NCI-H2227 treated with DMSO at 0.1 percent for 48 hours (cell line): ENCODE measurements at places on chromosomes 12 and 14.

GRCh38 chr12:16166563-16167470 is 110.7 kb downstream of the SLC15A5 start:
- DNase-seq = no peak

DNA sequence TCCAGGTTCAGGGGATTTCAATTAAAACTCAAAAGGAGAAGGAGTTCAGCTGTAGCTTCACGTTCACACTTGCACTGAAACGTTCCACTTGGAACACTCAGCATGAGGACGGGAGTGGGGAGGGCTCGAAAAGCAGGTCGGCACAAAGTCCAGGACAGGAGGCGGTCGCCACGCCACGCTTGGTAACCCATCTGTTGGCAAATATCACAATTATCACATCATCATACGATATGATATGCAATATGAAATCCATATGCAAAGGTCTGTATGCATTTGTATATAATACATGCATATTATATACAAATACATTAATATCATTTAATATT is 17.2 kb downstream of the ADGRD1 start:
- DNase-seq = no peak

DNA sequence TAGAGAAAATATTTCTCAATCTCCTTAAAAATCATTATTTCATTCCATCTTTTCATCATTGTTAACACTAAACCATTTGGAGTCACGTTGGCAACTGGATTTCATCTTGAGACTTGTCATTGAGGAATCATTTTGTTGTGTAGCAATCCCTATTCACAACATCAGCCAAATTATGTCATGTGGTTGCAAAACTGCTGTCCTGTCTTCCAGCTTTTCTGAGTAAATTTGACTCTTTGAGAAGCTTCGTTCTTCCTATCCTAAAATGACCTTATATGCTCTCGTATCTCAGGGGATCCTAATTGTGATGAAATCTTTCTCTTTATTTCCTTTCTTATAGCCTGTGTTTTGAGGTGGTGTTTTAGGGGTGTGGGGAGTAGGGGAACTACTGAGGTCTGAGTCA is 30.6 kb upstream of the KICS2 start:
- no peak for DNase-seq

DNA sequence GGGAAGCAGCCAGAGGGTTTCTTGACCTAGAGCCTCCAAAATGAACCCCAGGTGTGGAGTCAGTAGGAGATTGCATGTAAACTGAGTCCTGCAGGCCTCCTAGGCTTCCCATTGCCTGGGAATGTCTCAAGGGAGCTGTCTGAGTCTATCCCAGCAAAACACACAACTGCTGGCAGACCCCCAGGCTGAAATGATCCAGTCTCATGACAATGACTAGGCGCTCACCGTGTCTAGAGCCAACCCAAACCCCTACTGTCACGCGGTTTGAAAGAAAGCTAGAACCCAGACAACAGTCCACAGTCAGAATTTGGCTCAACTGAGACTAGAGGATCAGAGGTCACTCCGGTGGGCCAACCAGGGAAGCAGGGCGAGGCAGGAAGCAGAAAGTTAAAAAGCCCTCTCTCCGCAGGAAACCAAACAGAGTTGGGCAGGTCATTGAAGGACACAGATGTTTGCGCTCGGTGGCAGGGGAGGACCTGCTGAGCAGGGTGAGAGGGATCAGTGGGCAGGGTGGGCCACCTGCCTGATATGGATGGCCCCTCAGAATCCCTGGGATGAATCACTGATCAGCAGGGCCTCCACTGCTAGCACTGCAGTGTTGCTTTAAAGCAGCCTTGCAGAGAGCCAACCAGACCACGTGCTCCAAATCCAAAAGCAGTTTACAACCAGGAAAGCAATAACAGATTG is 23.8 kb downstream of the ACTN1 start:
- DNase-seq = no peak

GRCh38 chr14:55897031-55897430 is 221.2 kb upstream of the PELI2 start:
- no peak for DNase-seq

- DNase-seq = no peak
Measured at GRCh38 chr12:123148223-123148622, 2.7 kb downstream of the PITPNM2 start.

DNA sequence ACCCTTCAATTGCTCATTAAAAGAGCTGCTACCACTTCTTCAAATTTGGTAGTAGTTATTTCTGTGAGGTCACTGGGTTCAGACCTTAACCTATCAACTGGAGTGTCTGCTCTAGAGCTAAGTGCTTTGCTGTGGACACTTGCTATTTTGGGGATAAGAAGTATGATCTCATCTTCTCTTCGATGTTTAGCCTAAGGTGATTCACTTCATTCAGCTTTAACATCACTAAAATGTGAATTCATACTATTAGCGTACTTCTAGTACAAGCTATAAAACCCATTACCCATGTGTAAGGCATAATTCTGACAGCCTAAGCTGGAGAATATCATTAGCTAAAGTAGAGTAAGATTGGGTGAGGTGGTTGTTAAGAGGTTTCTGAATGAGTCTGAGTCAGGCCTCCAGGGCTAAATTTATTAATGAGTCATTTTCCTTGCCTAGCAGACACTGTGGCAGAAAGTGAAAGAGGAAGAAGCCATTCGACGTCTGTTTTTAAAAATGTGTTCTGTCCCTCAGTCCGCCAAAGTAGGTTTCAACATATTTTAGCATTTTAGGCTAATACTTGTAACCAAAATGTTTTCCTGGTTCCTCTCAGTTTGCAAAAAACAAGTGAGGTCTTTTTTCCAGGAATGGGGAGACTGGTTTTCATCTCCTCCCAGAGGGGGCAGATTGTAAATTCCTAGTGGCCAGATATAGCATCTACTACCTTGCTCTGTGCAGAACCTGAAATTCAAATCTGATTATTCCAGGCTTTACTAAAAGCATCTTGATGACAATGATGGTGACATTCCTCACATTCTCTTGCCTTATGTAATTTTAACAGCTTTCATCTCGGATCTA is 103.6 kb downstream of the SSPN start:
- no peak for DNase-seq
